ENCODE measurements at places on chromosomes 7 and 10.

- no peak for DNase-seq
Measured at GRCh38 chr10:77939561-77940001, 13.0 kb upstream of the DLG5 start.

- no peak for DNase-seq
Measured at GRCh38 chr7:14739168-14739840, 163.2 kb downstream of the DGKB start.

GRCh38 chr10:73886085-73886529, 11.8 kb upstream of the CAMK2G start:
- DNase-seq = peak; percentile 65

DNA sequence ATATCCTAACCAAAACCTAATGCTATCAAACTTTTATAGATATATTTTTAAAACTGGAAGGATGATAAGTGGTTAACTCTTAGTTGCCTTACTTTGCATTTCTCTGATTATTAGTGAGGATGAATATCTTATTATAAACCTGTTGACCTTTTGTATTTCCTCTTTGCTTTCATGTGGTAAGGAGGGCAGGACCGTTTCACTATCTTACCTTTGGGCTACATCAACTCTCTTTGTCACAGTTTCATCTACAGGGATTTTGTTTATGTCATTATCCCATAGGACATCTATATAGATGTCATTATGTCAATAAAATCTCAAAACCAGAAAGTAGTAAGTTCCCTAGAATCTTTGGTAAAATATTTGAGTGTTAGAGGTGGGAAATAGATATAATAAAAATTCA, 219.3 kb downstream of the THSD7A start:
- DNase-seq = no peak

DNA sequence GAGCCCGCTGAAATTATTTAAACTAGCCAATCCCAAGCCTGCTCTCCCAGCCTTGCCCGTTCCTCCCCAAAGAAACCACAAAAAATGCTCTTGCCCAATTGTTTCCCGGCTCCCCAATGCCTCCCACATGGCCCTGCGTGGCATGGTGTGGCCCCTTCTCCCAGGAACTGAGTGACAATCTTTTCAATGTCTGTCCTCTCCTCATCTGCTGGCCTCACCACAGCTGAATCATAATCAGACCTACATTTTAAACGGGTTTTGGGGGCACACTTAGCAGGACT, 201.5 kb downstream of the PRPF18 start:
- DNase-seq = no peak

GRCh38 chr7:27176962-27177794, 3.1 kb upstream of the HOXA10 start:
- no peak for DNase-seq

DNA sequence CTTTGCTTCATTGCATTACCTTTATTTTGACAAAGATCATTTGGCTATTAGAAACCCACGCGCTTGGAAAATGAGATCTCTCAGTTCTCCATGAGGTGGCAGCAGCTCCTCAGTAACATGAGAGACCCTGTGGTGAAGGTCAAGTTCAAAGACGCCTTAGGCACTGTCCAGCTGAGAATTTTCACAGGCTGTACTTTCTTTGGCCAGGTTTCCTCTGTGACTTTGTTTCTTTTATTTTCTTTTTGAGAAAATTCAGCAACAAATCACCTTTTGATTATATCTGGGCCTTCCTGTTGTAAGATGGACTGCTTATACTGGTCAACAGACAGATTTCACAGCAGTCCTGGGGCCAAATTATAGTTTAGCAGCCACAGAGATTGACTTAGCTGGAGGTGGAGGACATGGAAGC, 54.5 kb downstream of the RAB18 start:
- DNase-seq = peak; percentile 13

DNA sequence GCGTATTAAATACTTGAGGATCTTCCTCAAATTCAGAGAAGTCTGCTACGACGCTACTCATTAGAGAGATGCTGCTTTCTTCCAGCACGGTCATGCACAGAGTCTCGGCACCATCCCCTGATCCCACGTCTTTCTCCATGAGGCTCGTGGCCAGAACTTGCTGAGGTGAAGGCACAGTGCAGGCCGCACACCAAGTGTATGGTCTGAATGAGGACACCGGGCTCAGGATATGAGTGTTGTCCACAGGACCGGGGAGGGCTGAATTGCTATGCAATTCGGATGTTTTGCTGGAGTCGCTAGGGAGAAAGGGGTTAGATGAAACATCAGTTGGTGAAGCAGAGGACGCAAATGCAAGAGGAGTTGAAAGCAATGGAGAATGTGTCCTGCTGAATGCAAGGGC, 63.0 kb downstream of the KIAA1549 start:
- no peak for DNase-seq

- DNase-seq = no peak
Measured at GRCh38 chr7:72753781-72754180, 74.2 kb downstream of the TYW1B start.

DNA sequence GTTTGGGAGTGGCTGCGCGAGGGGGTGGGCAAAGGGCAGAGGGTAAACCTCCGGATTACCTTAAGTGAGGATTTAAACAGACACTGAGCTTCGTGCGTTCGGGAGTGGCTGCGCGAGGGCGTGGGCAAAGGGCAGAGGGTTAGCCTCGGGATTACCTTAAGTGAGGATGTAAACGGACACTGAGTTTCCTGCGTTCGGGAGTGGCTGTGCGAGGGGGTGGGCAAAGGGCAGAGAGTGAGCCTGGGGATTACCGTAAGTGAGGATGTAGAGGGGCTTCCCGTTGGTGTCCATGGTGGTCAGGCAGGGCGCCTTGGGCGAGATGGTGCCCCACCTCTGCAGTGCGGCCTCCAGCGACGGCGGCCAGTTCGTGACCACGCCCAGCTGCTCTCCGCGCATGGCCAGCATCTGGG, 275.8 kb downstream of the DIP2C start:
- DNase-seq = no peak

GRCh38 chr7:12979181-12979580, 291.7 kb downstream of the ARL4A start:
- DNase-seq = no peak

DNA sequence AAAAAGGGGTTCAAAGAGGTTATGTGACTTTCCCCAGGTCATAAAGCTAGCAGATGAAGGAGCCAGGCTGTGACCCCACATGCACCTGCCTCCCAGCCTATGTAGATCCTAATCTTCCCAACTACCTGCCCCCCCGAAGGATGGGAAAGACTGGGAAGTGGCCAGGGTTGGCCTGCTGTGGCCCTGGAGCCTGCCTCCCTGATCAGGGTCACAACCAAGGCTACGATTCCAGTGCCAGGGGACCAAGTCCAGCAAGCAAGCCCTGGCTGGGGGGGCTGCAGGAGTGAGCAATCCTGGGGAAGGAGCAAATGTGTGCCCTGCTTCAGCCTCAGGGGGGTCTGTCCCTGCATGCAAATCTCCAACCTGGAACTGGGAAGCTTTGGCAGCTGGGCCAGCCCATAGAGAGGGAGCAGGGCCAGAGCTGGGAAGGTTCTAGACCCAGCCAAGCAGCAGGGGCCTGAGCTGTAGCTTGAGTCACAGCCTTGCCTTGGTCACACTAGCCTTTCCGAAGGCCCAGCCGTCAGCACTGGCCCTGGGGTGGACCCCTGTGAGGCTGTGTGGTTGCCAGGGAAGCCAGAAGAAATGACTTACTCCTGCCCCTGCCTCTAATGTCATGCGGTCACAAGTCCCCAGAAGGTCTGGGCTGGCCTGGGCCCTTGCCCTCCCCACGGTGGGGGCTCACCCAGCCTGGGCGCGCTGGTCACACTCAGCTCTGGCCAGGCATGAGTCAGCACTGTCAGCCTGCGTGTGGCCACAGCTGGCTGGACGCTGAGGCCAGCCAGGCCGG, 96.4 kb upstream of the ZMIZ1 start:
- DNase-seq = no peak

- no peak for DNase-seq
Measured at GRCh38 chr7:97694355-97694754, 37.5 kb upstream of the TAC1 start.

DNA sequence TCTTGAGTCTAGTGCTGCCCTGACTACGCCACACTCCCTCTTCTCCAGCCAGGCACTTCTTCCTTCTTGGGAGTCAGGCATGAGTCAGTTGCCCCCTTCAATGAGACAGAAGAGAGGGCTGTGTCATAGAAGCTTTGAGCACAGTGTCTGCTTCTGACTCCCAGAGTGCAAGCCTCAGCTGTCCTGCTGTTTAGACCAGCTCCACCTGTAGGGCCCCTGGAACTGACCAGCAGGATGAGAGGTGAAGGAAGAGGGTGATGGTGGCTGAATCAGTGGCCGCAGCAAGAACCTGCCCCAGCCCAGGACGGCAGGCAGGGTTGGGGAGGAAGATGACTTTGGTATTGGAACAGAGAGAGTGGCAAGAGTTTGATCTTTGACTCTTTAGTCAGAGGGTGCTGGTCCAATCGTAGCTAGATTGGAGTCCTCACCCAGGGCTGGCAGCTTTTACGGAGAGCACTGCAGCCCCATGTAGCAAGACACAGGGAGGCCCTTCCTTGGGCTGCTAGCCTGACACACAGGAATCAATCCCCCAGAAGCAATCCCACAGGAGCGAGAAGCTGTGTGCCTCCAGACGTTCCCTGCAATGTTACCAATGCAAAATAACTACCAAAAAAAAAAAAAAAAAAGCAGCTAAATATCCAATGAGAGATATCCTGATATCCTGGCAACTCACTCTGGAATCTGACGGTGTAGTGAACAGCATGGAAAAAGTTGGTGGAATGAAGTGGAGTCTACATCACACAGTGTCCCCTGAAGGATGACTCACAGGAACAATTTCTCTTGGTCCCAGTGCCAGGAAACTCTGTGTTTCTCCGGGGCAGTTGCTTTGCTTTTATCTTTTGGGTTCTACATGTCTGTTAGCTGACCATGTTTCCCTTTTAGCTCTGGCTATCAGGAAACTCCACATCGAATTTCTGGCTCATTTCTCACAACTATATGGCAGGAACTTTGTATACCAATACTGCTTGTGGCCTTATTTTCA, 6.9 kb downstream of the C10orf62 start:
- DNase-seq = no peak
